Fibroblast of mammary gland (primary cell): ENCODE measurements at places on chromosomes 2 and 18.

GRCh38 chr2:30421026-30421603 lies 25.9 kb upstream of the LCLAT1 start:
- no peak for DNase-seq

GRCh38 chr2:9649261-9649660 lies 18.5 kb upstream of the YWHAQ start:
- DNase-seq = no peak

DNA sequence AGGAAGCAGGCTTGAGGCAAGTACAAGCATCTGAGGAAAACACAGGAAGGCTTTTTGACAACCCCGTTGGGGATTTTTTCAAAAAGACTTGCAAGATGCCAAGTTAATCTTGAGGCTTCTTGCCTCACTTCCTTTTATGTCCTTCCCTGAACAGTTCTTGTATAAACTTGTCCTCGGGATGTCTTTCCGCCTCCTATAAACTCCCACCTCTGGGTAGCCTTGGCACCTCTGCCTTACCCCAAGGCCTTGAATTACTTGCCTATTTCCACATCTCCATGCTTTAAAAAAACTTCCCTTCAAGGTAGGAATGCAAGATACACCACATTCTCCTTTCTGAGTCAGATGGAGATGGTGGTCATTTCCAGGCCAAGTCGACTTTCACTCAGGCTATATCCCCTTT lies 106.4 kb upstream of the RBBP8 start:
- DNase-seq = no peak

- no peak for DNase-seq
These were observed 79.1 kb downstream of the UGGT1 start for GRCh38 chr2:128169933-128170709.

DNA sequence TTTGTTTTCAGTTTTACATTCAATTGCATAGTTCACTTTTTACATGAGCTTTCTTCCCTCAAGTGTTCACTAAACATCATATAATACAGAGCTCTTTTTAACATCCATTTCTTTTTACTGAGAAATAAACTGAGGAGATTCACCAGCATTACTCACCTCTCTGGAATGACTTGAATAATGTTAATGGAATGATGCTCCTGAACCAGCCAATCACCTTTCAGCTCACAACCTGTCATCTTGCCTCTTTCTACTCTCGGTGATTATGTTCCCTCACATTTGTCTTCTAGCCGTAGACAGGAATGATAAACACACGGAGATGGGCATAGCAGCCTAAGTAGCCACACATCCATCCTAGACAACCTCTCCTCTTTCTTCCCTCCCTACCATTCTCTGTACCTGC lies 301.7 kb downstream of the PAX3 start:
- DNase-seq = peak; percentile 79

DNA sequence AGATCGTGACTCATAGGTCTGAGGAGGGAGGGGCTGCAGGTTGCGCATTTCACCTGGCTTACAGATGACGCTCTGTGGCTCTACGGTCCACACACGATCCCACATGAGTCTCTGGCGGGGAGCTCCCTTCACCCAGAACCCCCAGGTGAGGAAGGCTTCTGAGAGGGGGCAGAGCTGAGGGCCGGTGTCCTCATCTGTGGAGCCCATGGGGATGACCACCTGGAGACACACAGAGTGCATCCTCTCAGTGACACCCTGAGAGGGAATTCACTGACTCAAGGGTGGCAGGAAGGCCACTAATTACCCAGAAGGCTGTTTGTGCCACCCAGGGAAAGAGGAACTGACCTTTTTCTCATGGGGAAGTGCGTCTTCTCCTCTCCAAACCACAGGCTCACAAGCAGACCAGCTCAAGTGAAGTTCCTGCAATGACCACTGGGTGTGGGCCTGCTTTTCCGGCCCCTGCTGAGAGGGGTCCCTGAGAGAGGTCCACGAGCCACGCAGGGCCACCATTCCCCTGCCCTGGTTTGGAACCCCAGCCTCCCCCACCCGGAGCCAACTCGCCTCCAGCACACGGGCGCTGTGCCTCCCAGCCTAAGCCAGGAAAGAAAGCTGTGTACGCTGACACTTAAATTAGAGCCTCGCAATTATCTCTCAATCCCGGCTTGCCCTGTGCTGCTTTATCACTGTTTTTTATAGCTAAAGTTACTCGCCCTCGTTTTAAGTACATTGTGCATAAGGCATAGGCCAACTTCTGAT lies 114.1 kb downstream of the BCL11A start:
- DNase-seq = no peak

DNA sequence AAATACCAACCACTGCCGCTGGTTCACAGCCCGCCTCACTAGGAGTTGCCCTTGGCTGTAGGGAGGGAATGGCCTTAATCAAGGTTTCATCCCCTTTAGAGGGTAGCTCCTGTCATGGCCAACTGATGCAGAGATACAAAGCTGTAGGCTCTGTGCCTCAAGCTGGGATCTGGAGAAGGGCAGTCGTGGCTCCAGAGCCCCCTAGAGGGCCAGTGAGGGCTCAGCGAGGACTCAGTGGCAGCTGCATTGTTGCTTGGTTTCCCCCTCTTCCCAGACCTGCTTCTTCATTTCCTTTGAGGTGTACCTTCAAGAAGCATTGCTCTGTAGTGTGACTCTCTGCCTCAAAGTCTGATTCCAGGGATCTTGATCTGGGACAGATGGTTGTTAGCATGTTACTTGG lies 302.1 kb downstream of the LPIN1 start:
- no peak for DNase-seq

- DNase-seq = no peak
These were observed 1.1 kb upstream of the SNTG2 start for GRCh38 chr2:949384-950079.

DNA sequence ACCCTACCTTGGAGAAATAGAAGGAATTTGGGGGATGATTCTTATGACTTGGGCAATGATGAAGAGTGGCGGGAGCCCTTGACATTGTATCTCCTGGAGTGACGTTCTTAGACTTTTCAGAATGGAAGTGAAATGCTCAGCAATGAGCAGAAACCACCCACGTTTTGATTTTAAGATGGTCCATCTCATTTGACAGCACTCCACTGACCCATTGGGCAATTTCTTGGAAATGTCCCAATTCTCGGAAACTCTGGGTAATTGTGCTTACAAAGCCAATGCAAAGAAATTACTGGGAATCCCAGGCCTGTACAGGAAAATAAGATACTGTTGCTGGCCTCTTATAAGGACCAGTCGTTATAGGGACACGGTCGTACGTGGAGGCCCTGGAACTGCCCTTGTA lies 170.0 kb upstream of the COPS8 start:
- DNase-seq = no peak

DNA sequence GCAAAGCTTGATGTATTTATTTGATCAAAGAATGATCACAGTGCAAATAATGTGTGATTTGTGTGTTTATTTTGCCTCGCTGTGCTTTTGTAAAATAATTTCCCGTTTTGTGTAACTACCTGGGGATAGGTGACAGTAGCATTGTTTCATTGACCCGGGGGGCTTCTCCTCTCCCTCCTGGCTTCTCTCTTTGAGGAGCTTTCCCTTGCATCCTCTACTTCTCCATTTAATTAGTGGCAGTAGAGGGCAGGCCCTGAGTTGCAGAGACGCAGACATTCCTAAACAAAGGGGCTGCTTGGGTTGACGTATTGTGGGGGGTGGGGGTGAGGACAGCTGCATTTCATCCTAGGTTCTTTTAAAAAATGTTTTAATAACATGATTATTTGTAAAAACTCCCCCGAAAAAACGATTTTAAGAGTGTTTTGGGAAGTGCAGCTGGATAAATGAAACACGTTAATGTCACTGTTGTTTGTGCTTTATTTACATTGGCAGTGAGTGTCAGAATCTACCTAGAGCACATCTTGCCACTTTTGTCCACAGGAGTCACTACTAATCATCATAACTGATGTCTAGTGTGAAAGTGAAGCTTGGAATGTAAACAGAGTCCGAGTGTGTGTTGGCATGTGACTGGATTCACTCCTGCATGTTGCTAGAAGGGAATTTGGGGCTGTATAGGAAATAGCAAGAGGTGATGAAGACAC lies 2.2 kb downstream of the NEDD4L start:
- DNase-seq = no peak

- no peak for DNase-seq
These were observed 6.7 kb downstream of the GALNT3 start for GRCh38 chr2:165787334-165787733.

DNA sequence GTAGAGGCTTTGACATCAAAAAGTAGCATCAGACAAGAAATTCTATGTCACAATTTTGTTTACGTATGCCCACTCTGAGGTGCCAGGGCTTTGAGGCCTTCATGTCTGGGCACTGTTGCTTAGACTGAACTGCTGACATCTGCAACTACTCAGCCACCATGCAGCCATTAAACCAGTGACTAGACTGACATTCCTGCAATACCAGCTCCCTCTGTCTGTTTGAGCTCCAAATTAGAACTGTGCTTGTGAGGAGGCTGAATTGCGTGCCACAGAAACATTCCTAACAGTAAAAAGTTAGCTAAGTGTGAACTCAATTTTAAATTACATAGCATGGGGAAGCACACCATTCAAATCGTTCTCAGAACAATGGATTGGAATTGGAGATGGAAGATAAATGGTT lies 163.2 kb downstream of the INSIG2 start:
- DNase-seq = no peak

DNA sequence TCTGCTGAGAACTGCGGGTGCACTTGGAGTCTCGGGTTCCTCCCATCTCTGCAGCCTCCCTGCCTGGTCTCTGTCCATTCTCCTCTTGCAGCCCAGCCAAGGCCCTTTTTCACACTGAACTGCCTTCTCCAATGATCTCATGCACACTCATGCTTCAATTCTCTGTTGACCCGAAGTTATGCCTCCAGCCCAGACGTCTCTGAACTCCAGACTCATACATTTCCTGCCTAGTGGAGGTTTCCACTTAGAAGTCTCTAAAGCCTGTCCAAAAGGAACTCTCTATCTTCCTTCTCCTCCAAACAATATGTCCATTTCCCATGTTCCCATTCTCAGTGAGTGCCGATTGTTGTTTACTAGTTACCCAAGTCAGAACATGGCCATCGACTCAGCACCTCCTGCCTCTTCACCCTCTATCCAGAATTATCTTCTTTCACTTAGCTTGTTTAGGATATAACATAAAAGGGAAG lies 155.2 kb downstream of the IRS1 start:
- DNase-seq = peak; percentile 89

GRCh38 chr18:69002233-69002632 lies 204.4 kb downstream of the CCDC102B start:
- DNase-seq = peak; percentile 12

DNA sequence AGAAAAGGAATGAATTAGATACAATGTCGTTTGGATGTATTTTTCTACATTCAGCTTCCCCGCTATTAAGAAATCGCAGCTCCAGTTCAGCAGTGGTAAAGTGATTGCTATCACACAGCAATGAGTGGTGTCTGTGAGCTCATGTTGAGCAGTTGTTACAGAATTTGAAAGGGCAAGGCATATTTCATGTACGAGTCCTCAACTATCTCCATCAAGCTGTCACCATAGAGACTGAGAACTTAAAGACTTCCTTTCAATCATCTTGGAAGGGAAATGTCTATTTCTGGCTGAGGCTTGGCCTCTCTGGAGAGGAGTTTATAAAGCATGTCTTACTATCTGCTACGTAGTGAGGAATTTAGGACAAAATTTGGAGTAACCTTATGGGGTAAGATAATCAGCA lies 24.4 kb upstream of the FAM117B start:
- DNase-seq = no peak

DNA sequence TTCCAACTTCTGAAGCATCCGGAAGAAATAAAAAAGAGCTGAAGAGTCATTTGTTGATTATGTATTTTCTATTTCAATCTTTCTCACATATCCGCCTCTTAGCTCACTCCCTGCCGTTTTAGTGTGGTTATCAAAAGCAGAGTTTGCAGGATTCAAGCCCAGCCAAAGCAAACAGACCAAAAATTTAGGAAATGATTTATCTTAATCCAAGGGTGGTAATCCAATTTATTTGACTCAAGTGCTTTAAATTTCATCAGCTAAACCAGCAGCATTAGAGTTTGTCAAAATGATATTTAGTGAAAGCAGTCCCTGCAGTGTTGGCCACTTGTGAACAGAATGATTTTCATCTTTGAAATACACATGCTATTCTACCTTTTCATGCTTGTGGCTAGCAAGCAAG lies 129.3 kb upstream of the CCDC68 start:
- no peak for DNase-seq

DNA sequence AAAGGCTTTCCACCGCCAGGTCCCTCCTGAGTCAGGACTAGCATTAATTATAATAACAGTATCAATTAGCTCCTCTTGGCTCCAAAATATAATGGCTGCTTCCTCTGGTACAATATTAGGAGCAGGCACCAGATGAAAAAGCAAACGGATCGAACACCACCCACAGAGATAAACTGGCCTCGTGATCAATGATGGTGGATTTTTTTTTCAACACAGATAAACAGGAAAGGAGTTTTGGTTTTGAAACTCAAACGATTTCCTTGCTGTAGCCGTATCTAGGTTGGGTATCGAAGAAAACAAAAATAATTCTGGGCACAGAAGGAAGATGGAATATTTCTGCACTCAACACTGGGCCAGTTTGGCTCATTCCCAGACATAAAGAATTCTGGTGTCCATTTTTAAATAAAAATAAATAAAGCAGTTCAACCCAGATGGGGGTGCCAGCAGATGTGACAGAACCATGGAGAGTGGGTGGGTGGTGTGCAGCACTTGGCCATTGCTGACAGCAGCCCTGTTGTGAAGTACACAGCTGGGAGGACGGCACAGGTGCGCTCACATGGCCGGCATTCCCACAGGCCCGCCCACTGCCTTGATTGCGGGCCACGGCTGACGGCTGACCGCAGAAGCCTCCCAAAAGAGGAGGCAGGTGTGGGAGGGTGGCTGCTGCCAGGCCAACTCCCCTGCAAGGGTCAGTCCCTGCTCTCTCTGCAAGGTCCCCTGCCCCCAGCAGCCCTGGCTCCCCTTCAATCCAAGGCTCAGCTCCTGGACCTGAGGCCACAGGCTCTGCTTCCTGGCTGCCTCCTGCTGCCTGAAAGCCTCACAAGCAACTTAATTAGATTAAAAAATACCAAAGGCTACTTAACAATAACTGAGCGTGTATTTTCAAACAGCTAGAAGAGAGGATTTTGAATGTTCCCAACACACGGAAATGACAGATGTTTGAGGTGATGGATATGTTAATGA lies 351.9 kb upstream of the ID2 start:
- DNase-seq = no peak

DNA sequence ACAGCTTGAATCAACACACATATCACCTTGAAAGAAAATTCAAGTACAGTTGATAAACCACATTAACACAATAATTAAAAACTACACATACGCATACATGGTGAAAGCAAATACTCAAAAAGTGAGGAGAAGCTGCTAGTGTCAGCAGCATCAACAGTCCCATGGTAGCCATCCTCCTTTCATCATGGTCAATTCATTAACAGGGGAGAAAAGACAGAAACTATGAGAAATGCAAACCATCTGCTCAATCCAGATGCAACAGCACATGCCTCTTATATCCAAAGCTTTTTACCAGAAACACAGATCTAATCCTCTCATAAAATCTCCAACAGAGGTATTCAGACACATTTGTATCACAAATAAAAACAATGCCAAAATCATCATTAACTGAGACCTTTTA lies 81.9 kb upstream of the CHRNA1 start:
- peak; percentile 44 for DNase-seq

GRCh38 chr2:216188956-216189355 lies 79.8 kb downstream of the XRCC5 start:
- DNase-seq = peak; percentile 73
